ENCODE measurements at places on chromosomes 5 and 9.

DNA sequence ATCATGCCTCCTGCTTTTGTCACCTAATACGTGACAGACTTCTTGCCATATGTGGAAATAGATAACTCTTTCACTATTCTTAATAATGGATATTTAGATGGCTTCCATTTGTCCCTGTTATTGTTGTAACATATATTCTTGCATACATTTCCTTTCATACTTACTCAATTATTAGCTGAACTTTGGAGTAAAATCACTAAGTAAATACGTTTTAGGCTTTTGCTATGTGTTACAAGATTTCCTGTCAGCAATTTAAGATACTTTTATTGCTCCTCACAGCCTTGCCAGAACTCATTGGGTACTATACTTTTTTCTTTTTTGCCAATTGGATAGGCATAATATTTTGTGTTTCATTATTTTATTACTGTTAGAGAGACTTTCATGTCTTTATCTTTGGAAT, 26.9 kb downstream of the CCNH start:
- no peak for DNase-seq

GRCh38 chr9:137682428-137683105, 63.8 kb downstream of the EHMT1 start:
- DNase-seq, result no peak

- DNase-seq, result no peak
These were observed 472.1 kb upstream of the IZUMO3 start for GRCh38 chr9:25017779-25018178.

DNA sequence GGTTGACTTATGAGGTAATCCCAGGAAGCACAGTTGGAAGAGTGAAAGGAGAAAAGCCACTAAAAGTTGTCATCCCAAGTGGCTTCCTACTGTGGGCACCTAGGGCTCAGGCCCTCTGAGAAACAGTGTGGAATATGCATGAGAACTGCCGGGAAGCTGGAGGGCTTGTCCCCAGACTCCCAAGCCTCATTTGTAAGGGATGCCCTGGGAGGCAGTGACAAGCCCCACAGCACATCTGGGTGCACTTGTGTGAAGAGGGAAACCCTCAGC, 64.5 kb downstream of the SFXN1 start:
- no peak for DNase-seq

DNA sequence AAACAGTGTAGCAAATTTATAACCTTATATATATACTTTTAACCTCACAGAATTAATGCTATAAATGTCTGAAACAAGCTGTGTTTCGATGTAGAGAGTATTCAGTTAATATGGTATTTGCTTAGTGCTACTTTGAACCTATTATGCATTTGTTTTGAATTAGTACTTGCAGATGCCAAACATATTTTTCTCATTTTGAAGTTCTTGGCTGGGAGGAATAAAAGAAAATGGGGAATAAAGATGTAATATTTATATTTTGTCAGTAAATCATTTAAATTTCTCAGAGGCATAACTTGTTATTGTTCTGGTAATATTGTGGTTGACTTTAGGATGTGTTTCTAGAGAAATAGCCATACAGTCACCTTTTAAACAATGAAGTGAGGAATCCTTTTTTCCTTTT, 175.9 kb upstream of the IZUMO3 start:
- DNase-seq, result no peak

DNA sequence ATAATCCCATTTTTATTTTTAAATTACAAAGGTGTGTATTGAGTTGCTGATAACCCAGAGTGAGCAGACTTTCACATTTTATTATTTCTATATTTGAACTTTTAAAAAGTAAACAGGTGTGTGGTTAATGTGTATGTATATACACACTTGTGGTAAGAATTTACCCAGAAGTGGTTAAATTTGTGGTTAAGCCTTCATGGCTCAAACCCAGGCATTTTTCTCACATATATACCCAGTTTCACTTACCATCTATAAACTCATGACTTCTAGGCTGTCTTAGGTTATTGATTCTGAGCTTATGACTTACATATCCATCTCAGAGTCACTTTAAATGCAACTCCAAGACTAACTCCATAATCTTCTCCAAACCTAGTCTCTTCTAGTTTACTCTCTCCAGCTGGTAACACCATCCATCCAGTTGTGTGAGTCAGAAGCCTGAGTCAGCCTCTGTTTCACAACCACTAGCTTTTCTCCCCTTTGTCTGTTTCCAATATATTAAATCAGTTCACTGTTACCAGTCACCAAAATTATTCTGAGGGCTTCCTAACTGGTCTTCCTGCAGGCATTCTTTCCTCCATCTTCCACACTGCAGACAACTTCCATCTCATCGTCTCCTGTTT, 20.2 kb downstream of the ZBED3 start:
- no peak for DNase-seq

GRCh38 chr5:168455201-168455600, 31.1 kb upstream of the RARS1 start:
- no peak for DNase-seq

GRCh38 chr9:91101611-91102168, 260.0 kb downstream of the AUH start:
- DNase-seq, result no peak
